ENCODE measurements at places on chromosomes 6 and 20.

GRCh38 chr6:126337323-126337722 is 2.6 kb upstream of the CENPW start:
- no peak for DNase-seq

DNA sequence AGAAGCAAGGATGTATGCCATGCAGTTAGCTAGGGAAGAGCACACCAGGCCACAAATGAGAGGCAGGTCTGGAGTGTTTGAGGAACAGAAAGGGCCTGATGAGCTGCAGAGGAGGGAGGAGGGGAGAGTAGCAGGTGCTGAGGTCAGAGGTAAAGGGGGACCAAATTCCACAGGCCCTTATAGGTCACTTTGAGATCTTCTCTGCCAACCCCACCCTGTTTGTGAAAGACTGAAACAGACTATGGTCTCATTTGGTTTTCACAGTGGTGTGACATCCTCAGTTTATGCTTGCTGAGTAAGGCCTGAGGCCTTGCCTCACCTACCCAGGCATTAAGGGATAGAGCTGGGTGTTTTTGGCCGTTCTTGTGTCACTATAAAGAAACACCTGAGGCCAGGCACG is 187.7 kb upstream of the MYLIP start:
- no peak for DNase-seq

- peak; percentile 67 for DNase-seq
These were observed 84.4 kb downstream of the CRYBG1 start for GRCh38 chr6:106444777-106445507.

DNA sequence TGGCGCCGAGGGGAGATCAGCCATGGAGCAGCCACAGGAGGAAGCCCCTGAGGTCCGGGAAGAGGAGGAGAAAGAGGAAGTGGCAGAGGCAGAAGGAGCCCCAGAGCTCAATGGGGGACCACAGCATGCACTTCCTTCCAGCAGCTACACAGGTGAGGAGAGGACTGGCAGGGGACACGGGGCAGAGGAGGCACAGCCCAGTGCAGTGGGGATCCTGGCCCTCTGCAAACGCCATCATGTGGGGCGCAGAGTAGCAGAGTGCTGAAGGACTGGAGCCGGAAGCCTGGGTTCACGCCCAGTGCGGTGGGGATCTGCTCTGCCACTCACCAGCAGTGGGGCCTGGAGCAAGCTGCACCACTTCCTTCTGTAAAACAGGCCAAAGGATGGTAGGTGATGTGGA is 41.1 kb upstream of the FANCE start:
- no peak for DNase-seq

DNA sequence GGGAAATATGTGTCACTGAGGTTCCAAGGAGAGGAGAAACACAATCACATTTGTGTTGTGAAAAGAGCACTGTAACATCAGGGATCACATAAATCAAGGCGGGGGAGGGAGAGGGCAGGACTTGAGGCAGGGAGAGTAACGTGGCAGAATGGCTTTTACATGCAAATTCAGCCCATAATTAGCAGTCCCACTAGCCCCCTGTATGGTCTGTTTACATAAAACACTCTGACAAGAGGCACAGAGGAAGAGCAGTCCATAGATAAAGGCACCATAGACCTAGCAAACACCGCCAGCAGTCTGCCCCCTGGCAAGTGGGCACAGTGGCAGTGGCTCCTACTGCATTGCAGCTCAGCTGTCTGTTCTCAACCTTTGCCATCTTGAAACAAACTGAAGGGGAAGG is 82.7 kb downstream of the LYRM2 start:
- DNase-seq = no peak

DNA sequence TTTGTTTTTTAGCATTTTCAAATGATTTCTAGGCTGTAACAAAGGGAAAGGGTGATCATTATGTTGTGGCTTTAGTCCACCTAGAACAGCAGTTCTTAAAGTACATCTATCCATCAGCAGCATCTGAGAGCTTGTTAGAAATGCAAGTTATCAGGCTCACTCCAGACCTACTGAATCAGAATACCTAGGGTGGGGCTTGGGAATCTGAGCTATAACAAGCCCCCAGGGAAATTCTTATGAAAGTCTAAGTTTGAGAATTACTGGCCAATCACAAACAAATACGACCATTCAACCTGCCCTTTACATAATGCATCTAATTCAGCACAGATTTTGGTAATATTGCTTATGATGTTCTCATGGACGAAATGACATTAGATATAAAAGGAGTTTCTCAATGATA is 123.5 kb downstream of the LAMP5 start:
- DNase-seq = no peak

- DNase-seq = no peak
These were observed 11.5 kb downstream of the SLC2A10 start for GRCh38 chr20:46720776-46721425.

DNA sequence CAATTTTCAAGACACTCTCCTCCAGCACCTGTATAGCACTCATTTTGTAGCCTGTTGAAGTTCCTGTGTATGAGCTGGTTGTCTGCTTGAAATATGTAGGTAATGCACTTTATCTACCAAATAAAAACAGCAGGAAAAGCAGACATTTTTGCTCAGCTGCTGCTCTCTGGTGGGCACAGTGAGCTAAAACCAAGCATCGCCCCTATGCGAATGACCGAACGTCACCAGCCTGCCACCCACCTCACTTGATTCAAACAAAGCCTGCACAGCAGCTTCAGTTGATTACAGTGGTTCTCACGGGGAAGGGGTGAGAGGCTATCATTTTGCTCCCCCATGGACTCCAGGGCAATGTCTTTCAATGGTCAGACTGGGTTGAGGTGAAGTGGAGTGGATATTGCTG is 185.7 kb downstream of the SASH1 start:
- DNase-seq = no peak

DNA sequence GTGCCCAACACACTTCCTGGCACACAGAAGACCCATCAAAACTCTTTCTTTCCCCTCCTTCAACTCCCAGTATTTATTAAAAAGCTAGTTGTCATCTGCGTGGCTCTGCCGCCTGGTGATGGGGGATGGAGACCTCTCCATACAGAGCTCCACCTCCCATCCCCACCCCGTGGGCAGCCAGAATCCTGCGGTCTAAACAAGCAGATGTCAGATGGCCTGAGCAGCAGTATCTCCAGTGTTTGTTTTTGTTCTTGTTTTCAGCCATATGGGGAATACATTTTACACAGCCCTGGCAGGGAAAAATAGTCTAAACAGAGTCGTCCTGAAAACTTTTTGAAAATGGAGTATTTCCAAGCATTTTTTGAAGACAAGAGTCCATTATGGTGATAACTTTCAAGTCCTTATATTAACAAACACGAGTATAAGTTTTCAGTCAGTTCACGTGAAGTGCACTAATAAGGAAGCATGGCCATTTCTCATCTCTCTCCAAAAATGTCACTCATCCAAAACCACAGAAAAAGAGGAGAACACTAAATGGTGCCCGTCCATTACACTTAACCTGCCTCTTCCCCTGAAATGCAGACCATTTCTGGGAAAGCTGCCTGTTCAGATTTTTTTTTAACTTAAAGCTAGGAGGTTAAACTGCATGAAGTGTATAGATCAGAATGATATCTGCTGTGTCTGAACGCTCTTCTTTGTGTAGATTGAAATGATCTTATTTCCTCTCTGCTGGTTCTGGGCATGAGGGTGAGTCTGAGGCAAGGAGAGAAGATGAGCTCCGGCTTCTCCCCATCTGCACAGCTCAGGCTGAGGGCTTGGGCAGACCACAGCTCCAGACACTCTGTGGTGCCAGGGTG is 91.0 kb downstream of the TCP11 start:
- DNase-seq = no peak

DNA sequence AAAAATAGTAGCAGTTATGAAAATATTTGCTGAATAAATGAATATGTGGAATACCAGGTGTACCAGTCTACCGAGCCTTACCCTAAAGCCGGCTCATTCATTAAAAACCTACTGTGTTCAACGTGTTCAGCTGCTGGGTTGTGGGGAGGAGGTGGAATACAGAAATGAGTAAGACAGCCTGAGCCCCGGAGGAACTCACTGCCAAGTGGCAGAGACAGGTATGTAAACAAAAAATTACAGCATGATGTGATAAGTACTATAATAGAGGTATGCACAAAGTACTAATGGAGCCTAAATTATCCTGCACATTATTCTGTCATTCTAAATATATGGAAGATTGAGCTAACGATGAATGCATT is 6.8 kb upstream of the ADTRP start:
- no peak for DNase-seq

GRCh38 chr6:126797981-126798380 is 320.5 kb upstream of the RSPO3 start:
- no peak for DNase-seq

- no peak for DNase-seq
These were observed 369 bp downstream of the SLC4A11 start for GRCh38 chr20:3238616-3239025.

DNA sequence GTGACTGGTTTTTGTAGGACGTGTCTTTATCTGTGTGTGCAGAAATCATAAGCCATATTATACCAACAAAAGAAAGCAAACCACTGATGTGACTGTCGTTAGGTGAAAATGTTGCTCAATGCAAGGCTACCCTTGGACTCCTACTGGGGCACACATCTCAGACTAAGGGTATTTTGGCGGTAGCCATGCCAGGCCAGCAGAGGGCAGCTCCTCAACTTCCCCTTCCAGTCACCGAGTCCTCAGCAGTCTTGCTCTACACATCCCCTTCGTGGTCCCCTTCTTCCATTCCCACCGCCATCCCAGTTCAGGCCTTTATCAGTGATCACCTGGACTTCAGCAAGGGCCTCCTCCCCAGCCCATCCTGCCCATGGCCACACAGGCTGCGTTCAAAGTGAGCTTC is 113.7 kb upstream of the GGTLC1 start:
- DNase-seq = no peak

DNA sequence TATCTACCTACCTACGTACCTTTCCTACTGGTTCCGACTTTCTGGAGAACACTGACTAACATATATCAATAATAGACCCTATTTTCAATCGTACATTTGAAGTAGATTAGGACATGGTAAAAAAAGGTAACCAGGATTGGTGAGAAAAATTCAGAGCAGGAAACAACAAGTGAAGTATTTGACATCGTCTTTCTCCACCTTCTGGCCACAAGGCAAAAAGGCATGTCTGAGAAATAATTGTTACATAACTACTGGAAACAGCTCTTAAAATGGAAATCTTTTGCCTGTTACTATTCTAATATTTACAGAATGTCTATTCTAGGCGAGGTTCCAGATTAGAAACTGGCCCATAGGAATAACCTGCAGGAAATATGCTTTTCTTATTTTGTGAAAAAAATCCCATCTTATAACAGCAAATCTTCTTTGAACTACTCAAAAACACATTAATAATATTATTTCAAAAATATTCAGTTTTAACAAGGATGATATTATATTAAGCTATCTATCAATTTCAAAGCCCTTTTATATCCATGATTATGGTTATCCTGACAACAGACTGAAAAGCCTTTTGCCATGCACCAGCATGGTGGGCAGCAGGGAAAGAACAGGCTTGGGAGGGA is 80.8 kb downstream of the RCAN2 start:
- DNase-seq = peak; percentile 50

- peak; percentile 50 for DNase-seq
These were observed 9.0 kb downstream of the FKBP1A start for GRCh38 chr20:1383623-1384404.

DNA sequence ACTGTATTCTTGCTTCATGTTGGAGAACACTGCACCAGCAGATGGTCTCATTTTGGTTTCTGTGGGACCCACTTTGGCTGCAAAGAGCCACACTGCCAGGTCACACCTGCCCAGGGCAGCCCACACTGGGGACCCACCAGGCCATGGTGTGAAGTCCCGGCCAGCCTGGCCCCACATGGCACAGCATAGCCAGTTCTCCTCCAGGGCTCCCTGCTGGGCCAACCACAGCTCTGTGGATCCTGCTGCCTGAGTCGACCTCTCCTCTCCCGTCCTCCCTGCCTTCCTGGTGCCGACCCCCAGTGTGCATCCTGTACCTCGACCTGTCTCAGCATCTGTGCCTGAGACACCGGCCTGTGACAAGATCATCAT is 3.0 kb downstream of the ARFRP1 start:
- no peak for DNase-seq

- DNase-seq = no peak
These were observed 62.7 kb downstream of the RNF182 start for GRCh38 chr6:13987400-13987865.

- DNase-seq = no peak
These were observed 38.6 kb downstream of the PREP start for GRCh38 chr6:105364243-105364642.

- DNase-seq = peak; percentile 20
These were observed 25.2 kb upstream of the MLN start for GRCh38 chr6:33828764-33829731.

DNA sequence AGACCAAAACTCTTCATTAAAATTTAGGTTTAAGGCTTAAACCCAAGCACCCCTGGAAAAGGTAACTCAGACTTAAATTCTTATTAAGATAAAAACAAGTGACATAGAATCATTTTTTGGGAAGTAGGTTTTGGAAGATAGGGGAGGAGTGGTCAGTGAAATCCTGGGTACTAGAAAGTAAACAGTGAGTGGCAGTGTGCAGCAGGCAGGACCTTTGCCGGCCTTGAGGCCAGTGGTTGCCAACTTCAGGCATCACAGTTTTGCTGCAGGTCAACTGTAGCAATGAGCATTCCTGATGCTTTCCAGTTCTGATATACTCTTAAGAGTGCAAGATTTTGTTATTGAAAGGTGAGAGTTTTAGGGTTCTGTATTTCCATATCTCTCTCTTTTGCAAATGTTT is 69.3 kb upstream of the SUPT3H start:
- no peak for DNase-seq

GRCh38 chr6:135002974-135003703 is 51.5 kb downstream of the HBS1L start:
- DNase-seq = no peak

DNA sequence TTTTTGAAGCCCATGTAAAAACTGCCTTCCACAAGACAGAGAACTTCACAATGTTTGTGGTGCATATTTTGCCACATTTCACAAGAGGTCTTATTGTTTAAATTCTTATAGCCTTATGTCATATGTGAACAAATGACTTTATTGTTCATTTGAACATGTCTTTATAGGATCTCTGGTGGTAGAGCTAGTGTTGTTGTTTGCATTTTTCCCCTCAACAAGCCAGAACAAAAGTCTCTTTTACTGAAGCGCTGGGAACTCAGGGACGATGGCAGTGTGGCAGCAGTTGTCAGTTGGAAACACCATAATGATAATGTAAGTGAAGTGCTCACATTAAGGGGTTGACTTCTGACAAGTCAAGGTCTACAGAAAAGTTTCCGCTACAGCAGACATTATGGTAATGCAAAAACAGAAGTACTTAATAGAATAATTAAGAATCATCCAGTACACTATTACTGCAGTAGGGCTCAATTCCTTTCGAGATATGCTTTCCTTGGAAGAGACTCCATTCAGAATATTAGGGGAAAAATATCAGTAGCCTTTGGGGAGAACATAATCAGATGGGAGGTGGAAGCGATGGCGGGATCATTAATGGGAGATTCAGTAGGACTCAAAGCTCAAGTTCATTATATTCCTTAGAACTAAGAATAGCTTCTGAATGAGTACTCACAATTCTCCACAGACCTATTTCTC is 180.0 kb downstream of the GJA10 start:
- no peak for DNase-seq

DNA sequence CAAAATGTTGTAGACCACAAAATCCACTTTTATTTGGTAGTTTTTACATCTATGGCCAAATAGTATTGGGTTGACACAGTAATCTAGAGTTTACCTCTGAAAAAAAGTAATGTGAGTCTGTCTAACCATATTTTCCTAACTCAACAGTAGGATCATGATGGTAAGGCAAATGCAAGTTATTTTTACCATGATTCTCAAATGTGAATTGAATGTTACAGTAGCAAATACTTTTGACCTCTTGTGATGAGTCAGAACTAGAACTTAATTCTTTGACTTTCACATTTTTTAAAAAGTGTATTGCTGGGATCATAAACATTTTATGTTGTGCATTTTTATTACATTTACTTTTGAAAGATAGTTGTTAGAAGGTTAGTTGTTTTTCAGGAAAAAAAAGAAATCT is 22.0 kb downstream of the RNF146 start:
- no peak for DNase-seq

Measured in NCI-H1436 (cell line).